Activated CD8-positive, alpha-beta memory T cell treated with anti-CD3 and anti-CD28 coated beads, Interleukin-2, amount 50 U/mL, for 48 hours (primary cell): ENCODE measurements at places on chromosomes 3 and 15.

DNA sequence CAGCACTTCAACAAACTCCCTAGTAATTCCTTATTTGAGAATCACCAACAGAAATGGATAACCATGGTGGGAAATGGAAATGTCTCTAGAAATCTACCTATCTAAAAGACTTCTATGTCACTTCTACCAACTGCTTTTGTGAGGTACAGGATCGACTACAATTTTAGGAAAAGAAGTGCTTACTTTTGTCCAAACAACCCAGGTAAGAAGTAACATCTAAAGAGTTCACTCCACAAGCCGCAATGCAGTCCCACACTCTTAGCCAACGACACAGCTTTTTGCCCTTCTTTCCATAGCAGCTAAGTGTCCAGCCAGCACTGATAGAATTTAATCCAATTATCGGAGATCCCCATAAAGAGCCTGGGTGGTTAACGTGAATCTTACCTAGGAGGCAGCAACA is 28.1 kb downstream of the ANXA2 start:
- no peak for DNase-seq

DNA sequence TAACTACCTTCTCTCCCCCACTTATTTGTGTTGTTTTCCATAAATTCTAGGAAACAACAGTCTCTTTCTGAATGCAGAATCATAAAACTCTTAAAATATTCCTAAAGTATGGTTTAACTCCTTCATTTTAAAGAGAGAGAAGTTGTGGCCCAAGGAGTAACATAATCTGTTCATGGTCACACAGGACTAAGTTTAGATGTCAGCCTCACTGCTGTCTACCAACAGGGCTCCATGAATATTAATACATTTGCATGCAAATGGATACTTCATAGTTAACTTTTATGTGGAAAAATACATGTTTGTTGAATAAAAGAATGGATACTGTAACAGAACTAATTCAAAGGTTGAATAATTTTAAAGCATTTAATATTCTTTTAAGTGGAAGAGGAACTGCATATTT is 18.5 kb upstream of the IL1RAP start:
- no peak for DNase-seq

- no peak for DNase-seq
Measured at GRCh38 chr3:117633207-117633606, 923.6 kb downstream of the TUSC7 start.

DNA sequence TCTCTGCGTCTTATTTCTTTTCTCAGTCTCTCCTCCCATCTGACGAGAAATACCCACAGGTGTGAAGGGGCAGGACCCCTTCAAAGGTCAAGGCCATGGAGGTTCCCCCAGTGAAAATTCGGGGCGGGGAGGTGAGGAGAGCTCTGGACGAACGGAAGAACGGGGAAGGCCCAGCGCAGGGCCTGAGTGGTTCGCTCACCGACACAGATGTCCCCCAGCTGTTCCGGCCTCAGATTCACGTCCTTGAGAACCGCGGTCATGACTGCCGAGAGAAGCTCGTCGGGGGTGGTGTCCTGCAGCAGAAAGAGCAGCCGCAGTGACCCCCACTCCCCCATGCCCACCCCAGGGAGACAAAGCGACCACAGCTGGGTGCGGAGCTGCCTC is 542 bp downstream of the ACAA1 start:
- DNase-seq, result peak; percentile 66

GRCh38 chr3:95277613-95278012 is 1214.8 kb downstream of the NSUN3 start:
- no peak for DNase-seq

GRCh38 chr3:55584030-55584429 is 96.9 kb upstream of the WNT5A start:
- DNase-seq, result no peak
